ENCODE measurements at places on chromosomes 4 and X.

DNA sequence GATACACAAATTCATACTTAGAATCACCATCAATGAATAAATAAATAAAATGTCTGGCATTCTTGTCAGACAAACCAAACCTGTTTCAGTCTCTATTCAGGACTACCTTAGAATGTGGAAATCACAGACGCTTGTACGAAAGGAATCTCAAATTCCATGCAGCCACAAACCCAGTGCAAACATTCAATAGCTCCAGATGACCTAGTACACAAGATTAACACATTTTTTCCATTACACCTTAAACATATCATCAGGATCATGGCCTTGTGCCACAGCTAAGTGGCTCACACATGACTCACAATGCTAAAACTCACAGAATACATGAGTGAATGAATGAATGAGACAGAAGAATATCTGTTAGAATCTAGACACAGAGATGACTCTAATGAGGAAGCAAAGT lies 134.2 kb downstream of the PWWP3B start:
- DNase-seq, result no peak

DNA sequence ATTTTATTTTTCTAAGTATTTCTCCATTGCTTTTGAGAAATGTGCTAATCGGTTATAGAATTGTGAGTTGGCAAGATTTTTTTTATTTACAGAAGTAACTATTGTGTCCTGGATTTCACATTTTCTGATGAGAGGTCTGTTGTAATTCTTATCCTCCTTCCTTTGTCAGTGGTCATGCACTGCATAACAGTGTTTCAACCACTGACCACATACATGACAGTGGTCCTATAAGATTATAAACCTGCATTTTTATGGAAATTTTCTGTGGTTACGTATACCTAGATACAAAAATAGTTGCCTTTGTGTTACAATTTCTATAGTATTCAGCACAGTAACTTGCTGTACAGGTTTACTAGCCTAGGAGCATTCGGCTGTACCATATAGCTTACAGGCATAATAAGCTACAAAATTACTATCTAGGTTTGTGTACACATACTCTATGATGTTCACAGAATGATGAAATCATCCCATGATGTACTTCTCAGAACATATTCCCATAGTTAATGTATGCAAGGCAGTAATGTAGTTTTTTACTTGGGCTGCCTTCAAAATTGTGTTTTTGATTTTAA lies 47.8 kb downstream of the APELA start:
- DNase-seq, result no peak

- DNase-seq, result no peak
Measured at GRCh38 chr4:85548841-85549240, 73.9 kb downstream of the ARHGAP24 start.

GRCh38 chrX:39883666-39884065 lies 214.1 kb downstream of the BCOR start:
- no peak for DNase-seq

DNA sequence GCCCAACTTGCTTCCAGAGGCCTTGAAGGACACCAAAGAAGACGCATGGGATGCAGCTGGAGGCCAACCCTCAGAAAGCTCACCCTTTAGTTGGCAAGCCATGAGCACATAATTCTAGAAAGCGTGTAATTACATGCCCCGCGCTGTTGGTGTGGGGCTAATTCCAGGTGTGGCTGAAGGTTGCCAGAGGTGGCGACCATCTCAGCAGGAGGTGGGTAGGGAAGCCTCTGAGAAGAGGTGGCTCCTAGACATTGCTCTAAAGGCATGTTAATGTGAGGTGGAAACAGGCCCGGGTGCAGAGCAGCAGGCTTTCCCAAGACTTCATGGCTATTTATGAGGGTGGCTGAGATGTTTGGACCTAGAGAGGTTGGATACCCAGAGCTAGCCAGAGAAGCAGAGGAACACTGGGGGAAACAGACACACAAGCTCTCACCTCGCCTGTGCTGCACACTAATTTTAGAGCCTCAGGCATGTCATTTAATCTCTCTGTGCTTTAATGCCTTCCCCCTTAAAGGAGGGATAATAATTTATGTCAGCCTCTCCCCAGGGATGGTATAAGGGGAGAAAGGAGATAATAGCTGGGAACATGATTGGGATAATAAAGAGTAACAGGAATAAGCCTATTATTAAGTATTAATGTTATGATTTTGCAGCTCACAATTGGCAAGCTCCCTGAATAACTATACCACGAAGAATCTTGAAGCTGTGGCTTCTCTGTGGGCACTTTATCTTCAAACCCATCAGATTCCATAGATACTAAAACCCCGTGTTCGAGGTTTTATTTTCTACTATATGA lies 60.0 kb upstream of the HELT start:
- DNase-seq, result no peak

DNA sequence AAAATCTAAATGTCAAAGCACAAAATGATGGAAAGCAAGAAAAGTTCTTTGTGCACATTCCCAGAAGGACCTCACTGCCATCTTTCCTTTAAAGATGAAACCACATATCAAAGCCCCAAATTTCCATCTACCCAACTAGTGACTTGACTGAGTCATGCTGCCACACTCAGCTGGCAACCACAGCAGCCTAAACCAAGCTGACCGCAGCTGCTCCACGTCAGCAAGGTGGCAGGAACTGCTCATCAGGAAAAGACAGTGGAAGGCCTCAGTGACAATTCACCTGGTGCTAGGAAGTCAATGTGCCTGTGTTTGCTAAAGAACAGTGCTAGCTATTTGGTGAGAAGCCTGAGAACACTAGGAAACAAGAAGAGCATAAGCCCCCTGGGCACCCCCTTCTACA lies 26.1 kb downstream of the ACOX3 start:
- no peak for DNase-seq

GRCh38 chrX:119885554-119886428 lies 9.9 kb upstream of the AKAP14 start:
- peak; percentile 39 for DNase-seq

GRCh38 chr4:28402751-28403150 lies 1542.1 kb downstream of the STIM2 start:
- no peak for DNase-seq

GRCh38 chr4:82491251-82491960 lies 61.0 kb downstream of the ENOPH1 start:
- DNase-seq, result no peak

DNA sequence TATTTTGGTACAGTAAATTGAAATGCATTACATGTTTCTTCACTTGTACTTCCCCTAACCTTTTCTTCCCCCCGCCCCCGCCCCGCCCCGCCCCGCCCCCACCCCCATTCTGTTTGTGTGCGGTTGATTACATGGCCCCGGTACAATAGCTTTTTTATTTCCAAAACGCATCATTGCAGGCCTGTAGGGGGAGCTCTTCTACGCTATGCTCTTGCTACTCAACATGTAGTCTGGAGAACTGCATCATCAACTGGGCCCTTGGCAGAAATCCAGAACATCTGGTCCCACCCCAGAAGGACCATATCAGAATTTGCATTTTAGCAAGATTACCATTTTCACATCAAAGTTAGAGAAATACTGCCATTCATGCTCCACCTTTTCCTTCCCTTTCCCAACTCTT lies 333.3 kb upstream of the DDX53 start:
- peak; percentile 51 for DNase-seq

DNA sequence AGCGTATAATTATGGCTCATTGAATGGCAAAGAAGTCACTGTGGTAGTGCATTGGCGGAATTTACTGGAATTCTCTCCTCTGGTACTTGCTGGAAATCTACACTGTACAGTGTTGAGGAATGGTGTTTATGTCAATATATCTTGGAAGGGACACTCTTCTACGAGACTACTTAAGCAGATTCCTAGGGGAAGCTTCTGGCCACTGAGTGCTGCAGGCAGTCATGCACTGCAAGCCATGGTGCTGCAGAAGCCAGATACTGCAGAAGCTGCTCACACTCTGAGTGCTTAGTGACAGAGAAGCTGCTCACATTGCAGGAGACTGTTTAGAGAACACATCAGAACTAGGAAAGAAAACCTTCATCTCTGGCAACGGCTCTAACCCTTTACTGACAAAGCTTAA lies 725.0 kb downstream of the CCSER1 start:
- no peak for DNase-seq

DNA sequence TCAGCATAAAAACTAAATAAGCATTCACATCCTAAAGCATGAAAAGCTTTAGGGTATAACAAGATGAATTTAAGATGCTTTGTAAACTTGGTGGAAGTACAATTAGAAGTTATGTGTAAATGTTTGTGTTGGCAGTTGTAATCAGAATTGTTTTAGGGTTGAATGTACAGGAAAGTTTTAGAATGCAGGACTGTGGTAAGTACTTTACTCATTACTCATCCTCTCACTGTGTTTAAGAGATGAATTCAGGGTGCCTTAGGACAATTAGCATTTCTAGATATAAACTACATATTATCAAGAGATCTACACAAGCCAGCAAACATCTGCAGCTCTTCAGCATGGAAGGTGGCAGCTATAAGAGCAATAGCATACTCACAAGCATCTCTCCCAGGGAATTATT lies 77.5 kb upstream of the ELOVL6 start:
- DNase-seq, result peak; percentile 40

GRCh38 chrX:38940547-38940946 lies 139.3 kb downstream of the MID1IP1 start:
- peak; percentile 64 for DNase-seq

GRCh38 chr4:98639108-98639507 lies 19.3 kb downstream of the TSPAN5 start:
- peak; percentile 9 for DNase-seq

- DNase-seq, result peak; percentile 75
Measured at GRCh38 chr4:72567821-72568675, 973 bp downstream of the ADAMTS3 start.

DNA sequence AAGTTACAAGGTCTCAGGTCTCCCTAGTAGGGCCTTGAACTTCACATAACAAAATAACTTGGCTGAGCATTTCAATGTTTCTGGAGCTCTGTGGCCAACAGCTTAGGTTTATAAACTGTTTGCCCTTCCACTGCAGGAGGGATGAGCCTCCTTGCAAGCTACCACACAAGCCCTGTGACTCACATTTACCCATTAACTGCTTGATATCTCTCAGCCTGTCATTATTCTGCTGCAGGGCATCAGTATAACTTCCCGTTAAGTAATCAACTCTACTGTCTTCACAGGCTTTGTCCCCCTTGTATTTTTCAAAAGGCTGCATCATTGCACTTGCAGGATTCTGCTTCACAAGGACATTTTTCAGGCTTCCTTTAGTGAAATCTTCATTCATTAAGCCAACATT lies 151.7 kb upstream of the CXCL13 start:
- no peak for DNase-seq

DNA sequence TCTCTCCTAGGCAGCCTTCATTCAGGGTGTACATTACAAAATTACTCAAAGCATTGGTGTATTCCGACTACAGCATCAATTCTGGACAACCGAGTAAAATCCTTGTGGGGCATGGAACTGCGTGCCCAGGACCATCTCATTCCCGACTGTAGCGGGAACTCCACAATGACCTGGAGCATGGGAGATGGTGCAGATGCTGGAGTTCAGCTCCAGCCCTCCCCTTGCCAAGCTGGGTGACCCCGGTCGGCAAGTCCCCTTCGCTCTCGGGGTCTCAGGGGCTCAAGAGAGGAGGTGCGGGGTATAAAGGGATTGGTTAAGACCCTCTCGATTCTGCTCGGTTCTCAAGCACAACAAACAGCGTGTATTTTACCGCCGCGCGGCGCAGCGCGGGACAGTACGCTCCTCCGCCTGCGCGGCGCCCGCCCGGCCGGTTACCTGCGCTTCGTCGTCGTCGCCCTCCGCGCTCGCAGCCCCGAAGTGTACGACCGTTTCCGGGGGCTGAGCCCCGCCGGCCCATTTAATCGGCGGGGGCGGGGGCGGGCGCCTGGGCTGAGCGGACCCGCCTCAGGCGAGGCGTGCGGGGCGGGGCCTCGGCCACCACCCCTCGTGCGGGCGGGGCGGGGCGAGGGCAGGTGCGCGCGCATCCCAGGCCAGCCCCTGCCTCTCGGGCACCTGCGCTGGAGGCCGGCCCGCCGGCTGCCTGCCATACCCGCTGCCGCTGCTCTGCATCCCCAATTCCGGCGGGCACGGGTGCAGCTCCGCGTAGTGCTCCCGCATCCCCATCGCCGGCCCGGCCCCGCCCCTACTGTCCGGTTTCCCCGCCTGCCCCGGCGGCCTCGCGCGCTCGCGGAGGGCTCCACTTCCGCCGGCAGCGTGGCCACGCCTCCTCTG lies at the start of gene G6PD:
TSS of gene G6PD (minus strand) at position 493 of the 891 bp plus-strand sequence. CDS start 691 bp downstream, outside the sequence.
- DNase-seq, result peak; percentile 45

DNA sequence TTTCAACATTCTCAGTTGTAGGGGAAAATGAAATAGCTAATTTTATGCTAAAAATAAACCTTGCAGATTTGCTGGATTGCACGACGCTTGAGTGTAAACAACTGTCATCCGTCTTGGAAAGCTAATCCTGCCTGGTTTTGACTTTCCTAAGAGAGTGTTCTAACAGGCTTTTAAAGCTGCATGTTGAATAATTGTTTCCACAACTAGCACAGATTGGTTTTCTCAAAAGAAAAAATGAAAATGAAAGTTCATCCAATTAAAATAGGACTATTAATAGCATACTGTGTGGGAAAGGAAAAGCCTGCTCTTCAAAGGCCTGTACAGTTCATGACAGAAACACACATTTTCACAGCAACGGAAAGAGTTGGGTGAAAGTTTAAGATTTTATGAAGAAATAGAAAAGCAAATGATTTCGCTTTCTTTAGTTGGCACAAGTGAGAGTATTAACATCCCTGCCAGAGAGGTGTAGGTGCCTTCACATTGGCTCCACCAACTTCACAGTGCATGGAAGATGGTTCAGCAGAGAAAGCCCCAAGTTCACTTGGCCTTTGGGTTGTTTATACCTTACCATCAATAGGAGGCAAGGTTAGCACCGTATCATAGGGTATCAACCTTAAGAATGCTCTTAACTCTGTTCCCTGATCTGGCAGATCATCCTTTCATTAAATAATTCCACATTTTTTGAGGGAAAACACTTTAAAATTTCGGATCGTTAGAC lies 140.0 kb upstream of the GUCY1A1 start:
- DNase-seq, result peak; percentile 23

- no peak for DNase-seq
Measured at GRCh38 chr4:134762053-134762452, 560.5 kb upstream of the PABPC4L start.

DNA sequence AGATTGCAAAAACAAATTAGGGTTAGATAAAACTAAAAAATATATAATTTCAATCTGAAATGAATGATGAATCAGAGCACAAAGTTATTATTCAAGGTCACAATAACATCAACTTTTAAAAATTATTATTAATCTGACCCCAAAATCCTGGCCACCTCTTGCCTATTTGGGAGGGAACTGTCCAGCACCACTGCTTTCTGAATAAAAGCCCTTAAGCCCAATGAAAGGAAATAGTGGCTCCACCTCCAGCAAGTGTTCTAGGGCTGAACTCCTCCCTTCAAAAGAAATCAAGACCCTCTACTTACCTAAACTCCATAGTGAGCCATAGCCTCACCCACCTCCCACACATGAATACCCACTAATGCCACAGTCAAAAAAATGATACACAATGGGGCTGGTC lies 208.2 kb downstream of the PARM1 start:
- DNase-seq, result no peak

DNA sequence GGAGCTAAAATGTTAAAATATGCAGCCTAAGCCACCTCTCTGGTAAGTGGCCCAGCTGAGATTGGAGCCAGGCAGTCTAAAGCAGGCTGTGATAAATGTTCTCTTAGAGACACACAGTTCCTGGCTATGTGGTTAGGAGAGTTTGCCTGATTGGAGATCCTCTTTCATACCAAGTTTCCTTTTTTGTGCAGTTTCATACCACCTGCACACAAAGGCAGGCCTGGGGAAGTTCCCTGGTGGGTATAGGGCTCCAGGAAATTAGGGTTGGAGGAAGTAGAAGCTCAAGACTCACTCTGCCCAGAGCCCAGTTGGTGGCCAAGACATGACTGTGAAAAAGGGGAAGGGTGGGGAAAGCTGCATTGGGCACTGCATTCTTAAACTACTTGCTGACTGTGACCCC lies 16.9 kb downstream of the CYBB start:
- no peak for DNase-seq

- DNase-seq, result no peak
Measured at GRCh38 chr4:119682099-119682498, 53.5 kb upstream of the PDE5A start.
